ENCODE measurements at places on chromosomes 3 and 15. TPM values are rescaled to one million over a fixed set of nuclear protein-coding genes. Genes with fewer than 3 reads are reported as not detected.

Gene ARL8B
- total RNA-seq, result 43.0 TPM

DNA sequence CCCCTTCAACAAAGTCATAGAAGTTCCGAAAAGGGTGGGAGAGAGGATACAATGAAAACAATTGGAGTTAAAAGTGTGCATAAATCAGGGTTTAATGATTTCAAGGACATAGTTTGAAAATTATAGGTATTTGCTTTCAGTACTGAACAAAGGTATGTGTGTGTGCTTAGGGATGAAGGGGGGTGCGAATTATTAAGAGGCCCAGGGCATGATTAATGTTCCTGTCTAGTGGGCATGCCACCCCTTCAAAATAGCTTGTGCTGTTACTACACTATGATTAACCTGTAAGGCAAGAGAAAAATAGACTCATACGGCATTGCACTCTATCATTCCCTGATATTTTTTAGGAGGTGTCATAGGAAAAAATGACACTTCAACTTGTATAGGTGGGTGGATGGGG lies 731.6 kb downstream of the NAALADL2 start:
- DNase-seq, result no peak

Gene ANKRD63
- 0.35 TPM for total RNA-seq

DNA sequence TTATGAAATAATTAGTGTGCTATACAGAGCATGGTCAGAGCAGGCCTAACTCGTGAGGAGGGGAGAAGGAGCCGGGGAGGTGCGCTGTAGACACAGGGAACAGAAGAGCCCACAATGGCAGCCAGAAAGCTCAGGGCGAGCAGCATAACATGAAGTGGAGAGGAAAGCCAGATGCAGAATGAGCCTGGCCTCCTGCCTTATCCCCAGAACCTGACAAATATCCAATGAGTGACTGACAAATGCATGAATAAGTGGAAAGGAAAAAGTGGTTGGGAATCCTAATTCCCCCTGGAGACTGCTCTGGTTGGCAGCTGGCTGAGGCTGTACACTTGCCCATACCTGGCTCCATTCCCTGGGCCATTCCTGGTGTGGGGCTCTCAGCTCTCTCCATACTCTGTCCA lies 9.2 kb upstream of the MST1R start:
- no peak for DNase-seq

DNA sequence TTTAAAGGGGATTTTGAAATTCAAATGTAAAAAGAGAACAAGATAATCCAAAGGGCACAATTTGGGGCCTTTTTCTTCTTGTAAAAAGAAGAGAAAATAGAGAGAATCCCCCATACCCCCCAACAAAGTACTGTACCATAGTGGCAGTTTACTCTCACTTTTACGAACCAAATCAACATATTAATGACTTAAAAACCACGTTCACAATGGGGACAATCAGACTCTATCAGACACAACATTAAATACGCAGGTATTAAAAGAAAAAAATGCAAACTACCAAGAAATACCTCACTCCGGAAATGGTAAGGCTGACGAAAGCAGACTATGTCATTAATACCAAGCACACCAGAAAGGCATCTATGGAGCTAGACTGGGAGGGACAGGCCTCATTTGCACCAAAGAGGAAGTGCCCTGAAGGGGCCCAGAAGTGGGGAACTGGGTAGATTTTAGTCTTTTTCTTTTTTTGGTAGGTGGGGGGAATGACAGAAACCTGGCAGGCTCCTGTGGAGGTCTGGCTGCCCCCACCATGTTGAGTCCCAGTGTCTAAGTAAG lies 134.3 kb downstream of the TIGIT start:
- no peak for DNase-seq

GRCh38 chr3:194270627-194271459 lies 80.3 kb downstream of the CPN2 start:
- no peak for DNase-seq

GRCh38 chr15:39014682-39015081 lies 450.1 kb upstream of the RASGRP1 start:
- DNase-seq, result no peak

DNA sequence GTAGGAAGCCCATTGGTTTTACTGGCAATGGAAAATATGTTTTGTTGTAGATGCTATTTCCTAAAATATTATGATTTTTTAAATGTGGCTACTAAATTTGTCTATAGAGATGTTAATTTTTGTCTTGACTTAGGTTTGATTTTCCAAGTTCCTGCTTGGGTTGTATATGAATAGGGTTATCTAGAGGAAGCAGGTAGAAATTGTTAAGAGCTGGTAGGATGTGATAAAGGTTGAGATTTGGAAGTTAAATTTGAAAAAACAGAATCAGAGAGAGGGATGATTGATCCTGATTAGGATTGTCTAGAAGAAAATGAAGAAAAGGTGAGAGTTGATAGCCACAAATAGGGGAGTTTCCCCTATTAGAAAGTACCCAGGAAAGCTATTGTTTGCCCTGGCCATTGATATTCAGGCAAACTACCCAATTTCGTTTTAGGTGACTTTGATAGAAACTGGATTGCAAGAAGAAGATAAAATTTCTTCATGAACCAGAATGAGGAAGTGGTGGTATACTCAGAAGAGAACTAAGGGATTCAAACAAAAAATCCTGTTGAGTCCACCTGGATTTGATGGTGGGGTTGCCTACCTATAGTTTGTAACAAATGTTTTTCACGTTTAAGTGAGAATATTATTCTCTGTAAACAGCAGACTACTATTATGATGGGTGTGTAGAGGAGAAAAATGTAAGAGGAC lies 91.2 kb upstream of the PHLDB2 start:
- no peak for DNase-seq

Gene GCSAM
- 11.8 TPM for total RNA-seq

Gene UQCC5
- total RNA-seq, result 4.5 TPM

GRCh38 chr15:29285386-29285785 lies 15.8 kb upstream of the NSMCE3 start:
- no peak for DNase-seq

- no peak for DNase-seq
These were observed 793 bp downstream of the APOD start for GRCh38 chr3:195582947-195583346.
